WERI-Rb-1 (cell line): ENCODE measurements at places on chromosomes 11 and 22.

GRCh38 chr22:49449811-49450446, 377.7 kb downstream of the BRD1 start:
- DNase-seq = no peak

DNA sequence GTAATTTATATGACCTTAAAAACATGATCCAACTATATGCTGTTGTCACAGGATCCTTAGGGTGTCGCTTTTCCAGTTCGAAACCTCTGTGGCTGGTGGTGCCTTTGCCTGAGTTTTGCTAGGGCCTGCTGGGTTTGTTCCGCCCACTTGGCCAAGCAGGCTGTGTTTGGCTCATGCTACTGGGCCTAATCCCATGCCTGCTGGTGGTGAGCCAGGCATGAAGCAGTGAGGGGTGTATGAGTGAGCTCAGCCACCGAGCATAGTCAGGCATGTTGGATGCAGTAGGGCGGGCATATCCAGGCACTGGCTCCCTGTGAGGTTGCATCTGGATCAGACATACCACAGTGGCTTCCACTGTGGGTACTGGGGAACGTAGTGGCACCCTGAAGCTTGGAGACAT, 16.3 kb downstream of the NPAT start:
- DNase-seq = no peak

DNA sequence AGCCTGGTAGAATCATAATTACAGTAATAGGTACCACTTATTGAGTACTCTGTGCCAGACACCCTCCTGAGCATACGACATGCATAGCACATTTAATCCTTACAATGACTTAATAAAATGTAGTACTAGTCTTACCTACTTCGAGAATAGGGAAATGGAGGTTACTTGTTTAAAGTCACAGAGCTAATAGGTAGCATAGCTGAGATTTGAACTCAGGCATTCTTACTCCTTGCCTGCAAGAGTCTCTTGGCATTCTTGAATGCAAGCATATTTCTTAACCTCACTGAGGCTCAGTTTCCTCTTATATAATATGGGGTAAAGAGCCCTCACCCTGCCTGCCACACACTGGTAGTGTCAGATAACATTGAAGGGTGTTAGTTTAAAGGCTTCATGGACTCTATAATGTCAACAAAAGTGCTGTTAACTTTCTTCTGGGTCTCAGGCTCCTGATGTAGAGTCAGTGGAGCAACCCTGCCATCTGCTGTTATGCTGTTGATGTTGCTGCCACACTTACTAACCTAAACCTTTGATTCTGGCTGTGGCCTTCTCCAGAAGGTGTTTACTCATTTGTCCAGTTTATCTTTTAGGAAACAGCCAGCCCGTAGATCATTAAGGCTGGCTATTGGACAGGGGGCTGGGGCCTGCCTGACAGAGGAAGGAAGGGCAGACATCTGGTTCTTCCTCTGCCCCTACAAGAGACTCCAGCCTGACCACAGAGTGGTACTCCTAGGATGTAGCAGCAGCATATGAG, 18.9 kb downstream of the LIMK2 start:
- DNase-seq = peak; percentile 35

- DNase-seq = no peak
Observed at GRCh38 chr11:33062137-33062536, 22.8 kb downstream of the TCP11L1 start.

DNA sequence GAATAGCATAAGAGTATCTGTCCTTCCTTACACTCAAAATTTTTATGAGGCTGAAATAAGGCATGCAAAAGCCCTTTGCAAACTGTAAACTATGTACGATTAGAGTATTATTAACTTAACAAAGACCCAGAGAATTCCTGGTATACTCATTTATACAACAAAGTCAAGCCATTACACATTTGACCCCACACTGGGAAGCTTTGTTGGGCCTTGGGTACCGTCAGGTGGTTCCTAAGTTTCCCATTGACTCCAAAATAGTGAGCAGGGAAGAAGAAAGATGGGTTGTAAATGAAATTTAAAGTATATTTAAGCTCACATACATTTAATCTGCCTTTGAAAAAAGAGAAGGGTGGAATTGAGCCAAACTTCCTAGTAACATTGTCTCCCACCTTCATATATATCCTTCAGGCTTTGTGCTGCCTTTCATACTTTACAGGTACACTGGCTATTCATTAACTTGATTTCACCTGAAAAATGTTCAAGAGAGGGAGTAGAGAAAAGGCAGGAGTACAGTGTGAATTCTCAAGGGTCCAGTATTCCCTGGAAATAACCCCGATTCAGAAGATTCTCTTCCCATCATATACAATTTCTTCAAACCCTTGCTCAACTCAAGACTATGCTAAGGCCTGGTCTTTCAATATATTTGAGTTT, 68.6 kb downstream of the SOX6 start:
- no peak for DNase-seq

DNA sequence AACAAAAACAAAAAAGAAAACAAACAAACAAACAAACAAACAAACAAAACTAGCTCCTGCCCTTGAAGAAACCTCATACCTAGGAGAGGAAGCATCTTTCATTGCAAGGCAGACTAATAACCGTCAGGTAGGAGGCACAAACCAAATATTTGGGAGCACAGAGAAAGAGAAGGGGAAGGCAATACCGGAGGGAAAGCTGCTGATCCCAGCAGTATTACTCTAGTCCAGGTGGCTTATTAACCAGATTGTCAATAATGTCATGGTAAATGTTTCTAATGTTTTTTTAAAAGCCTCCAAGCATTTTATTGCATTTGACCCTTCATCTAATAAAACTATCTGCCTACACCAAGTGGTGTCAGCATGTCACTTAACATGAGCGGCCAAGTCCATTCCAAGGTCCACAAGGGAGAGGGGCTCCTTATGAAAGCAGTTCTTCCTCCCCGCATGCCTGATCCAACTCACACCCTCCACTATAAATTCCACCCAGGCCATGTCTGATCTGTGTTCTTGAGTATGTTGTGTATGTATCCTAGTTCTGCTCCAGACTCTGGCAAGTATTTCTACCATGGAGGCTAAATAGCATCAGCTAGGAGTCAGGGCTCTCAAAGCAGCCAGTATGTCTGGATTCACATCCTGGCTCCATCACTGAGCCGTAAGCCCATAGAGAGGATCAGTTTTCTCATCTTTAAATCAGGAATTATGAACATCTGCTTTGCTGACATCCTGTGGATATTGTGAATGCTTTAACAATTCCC, 208.1 kb upstream of the TENM4 start:
- no peak for DNase-seq

GRCh38 chr22:49036513-49036912, 791.2 kb downstream of the BRD1 start:
- no peak for DNase-seq

- DNase-seq = no peak
Observed at GRCh38 chr11:14299921-14300320, 59.1 kb downstream of the RRAS2 start.

DNA sequence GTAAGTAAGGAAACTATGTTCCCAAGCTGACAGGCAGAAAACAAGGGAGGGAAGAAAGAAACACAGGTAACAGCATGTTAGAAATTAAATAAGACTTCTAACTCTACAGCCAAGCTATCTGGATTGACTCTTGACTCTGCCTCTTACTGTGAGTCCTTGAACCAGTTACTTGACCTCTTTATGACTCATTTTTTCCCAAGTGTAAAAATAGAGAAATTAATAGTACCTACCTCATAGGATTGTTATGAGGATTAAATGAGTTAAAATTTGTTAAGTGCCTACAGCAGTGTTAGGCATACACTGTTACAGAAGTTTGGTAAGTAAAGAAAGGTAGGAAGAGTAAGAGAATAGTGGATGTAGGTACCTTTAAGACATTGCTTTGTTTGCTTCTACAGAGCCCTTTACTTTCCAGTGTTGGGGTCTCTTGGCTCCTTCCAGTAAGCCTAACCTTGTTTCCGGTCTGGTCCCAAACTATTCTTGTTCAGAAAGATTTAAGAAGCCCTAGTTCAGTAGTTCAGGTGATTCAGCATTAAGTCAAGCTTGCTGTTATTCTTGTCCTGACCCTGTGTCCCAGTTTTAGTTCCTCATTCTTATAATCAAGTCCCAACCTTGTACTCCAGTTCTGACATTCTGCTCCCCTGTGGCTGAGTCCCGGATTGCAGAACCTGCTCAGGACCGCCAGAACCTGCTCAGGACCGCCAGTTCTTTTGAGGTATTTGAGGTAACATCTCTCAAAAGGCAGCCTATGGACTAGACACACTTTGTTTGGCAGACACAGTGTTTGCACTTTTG, 963.4 kb upstream of the CCDC90B start:
- DNase-seq = no peak

GRCh38 chr22:43191831-43192230, 4.9 kb upstream of the TTLL12 start:
- no peak for DNase-seq

GRCh38 chr22:17562906-17563870, at the start of gene SLC25A18:
Gene SLC25A18 (plus strand): TSS chr22:17563498. CDS start chr22:17579945, 16,447 bp downstream.
- peak; percentile 42 for DNase-seq

DNA sequence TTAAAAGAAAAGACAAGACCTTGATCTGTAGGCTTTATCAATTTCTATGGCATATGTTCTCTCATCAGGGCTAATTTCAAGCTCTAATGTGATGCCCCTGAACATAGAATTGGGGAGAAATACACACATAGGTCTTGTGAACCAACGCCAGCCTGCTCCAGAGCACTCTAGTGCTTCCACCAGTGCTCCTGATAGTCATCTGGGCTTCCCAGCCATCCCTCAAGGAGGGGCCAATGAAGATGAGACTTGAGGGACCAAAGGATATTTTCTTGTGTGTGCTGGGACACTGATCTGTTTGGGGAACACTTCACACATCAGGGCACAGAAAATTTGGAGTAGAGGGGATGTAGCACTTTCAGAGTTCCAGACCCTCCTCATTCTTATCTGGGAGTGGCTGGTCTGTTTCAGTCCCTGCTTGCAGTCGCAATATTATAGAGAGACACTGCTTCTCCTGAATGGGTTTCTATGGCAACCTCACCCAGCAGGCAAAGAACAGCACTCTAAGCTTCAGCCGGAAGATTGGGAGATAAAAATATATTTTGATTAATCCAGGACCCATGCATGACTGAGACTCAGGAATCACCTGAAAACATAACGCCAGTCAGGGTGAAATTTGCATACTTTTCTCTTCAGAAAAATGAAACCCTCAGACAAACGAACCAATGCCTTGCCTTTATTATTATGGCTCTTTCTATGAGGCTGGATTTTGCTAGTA, 28.4 kb upstream of the SCN3B start:
- no peak for DNase-seq

- DNase-seq = peak; percentile 87
Observed at GRCh38 chr11:59680287-59681154, 11.7 kb upstream of the PATL1 start.

- peak; percentile 94 for DNase-seq
Observed at GRCh38 chr11:73982595-73982989, at the start of gene UCP2. Gene UCP2 (minus strand): TSS chr11:73982843. CDS start chr11:73978378, 4,465 bp downstream.

GRCh38 chr11:15196704-15197103, 82.0 kb downstream of the INSC start:
- no peak for DNase-seq

DNA sequence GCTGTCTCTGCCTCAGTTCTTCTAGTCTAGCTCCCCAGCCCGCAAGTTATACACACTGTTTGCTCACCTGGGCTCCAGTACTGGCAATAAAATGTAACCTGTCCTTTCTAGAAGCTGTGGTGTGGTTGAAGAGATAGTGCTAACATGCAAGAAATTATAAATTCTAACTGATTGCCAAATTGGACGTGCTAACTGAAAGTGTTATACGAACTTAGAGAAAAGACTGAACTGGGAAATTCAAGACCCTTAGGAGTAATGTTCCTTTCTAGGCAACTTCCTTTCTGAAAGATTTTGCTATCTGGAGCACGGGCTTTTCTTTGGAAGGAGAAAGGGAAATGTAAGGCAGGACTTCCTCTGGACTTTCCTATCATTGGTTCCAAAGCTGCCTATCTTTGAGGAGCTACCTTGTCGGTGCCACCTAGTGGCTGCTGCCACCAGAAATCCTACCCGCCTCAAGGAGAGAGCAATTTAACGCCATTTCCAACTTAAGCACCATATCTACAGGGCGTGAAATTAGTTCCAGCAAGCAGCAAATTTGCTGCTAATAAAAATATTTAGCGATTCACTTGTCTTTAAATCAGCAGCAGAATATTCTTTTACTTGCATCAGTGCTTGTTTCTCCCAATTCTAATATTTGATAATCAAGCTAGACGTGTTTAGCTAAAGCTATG, 12.7 kb upstream of the TMEM218 start:
- DNase-seq = peak; percentile 50

DNA sequence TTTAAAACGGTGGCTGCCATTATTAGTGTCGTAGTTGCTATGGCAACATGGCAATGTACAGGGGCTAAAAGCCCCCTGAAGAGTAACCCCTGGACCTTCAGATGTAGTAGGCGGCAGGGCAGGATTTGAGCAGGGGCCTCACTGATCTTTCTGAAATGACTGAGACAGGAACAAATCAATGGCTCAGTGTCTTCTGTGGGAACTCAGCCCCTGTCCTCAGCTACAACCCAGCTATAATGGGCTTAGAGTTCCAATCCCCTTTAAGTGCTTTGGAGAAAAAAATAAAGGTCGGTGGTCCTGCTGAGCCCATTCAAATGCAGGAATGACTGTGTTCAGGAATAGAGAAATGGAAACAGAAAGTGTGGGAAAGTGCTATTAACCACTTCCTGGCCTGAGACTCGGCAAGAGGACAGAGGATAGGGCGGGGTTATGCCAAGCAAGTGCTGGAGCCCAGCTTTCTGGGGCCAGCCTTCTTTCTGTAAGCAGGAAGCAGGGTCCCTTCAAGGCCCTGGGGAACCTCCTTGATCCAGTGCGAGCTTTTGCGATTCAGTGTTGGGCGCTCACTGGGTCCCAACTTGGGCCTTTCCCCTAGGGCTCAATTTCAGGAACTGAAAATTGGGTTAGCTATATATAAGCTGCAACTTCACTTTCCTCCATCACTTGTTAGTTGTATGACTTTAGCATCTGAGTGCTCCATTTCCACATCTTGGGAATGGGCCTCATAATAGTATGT, 6.1 kb upstream of the CD82 start:
- peak; percentile 46 for DNase-seq

- no peak for DNase-seq
Observed at GRCh38 chr11:68337399-68337835, 25.0 kb downstream of the LRP5 start.

DNA sequence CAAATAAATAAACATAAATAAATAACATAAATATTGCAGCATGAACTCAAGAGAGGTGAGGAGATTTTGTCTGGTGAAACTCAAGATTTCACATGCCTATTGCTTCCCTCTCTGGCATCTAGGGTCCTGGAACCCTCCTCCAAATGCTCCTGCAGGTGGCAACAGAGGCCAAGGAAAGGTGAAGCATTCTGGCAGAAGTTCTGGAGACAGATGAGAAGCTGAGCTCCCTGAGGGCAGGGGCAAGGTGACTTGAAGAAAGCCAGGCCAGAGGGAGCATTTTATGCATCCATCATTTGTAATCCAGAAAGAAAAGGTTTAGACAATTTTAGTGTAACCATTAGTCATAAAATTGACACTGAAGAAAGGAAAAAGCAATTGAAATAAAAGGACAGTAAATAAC, 64.9 kb downstream of the ENDOD1 start:
- peak; percentile 77 for DNase-seq

GRCh38 chr11:131592734-131593133, 222.3 kb downstream of the NTM start:
- DNase-seq = no peak

- DNase-seq = no peak
Observed at GRCh38 chr22:30414525-30415047, 11.0 kb upstream of the MTFP1 start.
